ENCODE measurements at places on chromosomes 4 and X.

- no peak for DNase-seq
Observed at GRCh38 chr4:179624768-179625181, 2182.5 kb upstream of the AGA start.

GRCh38 chr4:93184053-93184452 is 644.5 kb upstream of the ATOH1 start:
- DNase-seq, result no peak

DNA sequence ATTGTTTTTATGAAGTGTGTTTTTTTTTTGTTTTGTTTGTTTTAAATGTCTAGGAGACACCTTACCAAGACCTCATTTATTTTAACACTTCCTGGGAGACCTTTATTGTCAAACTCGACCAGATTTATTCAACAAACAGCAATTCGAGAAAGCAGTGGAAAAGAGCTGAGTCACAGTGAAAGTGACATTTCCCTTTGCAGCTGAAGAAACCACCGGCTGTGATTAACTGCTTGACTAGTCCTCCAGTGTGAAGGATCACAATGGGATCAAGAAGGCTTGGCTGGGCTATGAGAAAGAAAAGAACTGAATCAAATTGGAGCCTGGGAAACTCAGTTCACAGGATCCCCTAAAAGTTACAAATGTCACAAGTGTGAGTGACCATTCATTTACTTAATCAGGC is 11.9 kb upstream of the ADH7 start:
- no peak for DNase-seq

GRCh38 chr4:123352966-123353365 is 43.6 kb upstream of the SPRY1 start:
- DNase-seq, result no peak

DNA sequence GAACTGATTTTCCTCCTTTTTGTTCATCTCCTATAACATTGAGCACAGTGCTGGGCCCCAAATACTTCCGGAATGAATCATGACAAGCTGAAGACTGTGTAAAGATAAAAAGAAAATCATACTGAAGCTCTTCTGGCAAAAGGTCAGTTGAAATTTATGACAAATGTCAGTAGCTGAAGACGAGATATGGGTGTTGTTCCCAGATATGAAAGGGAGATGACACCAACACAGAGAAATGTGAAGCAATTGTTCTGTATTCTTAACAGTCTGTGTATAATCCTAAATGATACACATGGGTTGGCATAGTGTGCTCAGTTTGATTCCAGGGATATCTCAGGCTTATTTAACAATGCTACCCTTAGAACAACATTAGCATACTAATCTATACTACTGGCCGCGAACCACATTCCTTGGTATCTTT is 170.5 kb upstream of the PITX2 start:
- DNase-seq, result no peak

- DNase-seq, result no peak
Observed at GRCh38 chrX:48471504-48471903, 1.4 kb upstream of the SLC38A5 start.

DNA sequence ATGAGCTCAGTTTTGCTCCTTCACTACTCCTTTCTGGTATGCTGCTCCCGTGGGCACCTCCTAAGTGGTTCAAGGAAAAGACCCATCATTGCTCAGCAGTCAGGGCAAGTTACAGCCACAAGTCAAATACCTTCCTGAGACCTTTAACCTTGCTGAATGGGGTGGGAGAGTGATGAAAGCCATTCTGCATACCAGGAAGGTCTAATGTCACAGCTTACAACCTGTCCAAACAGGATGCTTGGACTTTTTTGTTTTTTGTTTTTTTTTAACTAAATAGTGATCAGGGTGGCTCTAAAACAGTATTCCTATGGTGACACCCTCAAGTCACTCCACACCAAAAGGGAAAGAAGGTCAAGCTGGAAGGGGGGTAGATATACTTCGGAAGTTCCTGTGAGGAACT is 93.1 kb downstream of the GPC3 start:
- no peak for DNase-seq

- DNase-seq, result no peak
Observed at GRCh38 chr4:53645108-53645507, 53.8 kb upstream of the LNX1 start.

GRCh38 chrX:45196701-45197100 is 4.0 kb downstream of the DIPK2B start:
- no peak for DNase-seq

DNA sequence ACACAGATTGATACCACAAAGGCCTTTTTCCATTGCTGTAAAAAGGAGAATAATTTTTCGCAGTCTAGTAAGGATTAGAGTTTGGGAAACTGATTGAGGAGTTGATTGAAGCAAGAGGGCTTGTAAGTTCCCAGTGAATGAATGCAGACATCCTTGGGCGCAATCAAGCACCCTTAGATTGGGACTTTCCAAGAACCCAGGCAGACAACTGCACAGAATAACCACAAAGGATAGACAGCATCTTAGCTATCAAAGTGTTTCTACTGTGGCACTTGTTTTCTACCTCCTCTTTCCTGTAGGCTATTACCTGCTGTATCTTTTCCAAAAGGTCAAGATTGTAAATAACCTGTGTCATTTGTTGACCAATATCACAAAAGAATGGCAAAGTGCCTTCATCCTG is 2.6 kb downstream of the COX18 start:
- DNase-seq, result no peak

GRCh38 chrX:2572740-2573139 is 72.0 kb upstream of the DHRSX start:
- DNase-seq, result no peak
